NCI-H446 (cell line): ENCODE measurements at places on chromosomes 7 and 10.

GRCh38 chr7:51114501-51114900 lies 202.1 kb downstream of the COBL start:
- DNase-seq: no peak

DNA sequence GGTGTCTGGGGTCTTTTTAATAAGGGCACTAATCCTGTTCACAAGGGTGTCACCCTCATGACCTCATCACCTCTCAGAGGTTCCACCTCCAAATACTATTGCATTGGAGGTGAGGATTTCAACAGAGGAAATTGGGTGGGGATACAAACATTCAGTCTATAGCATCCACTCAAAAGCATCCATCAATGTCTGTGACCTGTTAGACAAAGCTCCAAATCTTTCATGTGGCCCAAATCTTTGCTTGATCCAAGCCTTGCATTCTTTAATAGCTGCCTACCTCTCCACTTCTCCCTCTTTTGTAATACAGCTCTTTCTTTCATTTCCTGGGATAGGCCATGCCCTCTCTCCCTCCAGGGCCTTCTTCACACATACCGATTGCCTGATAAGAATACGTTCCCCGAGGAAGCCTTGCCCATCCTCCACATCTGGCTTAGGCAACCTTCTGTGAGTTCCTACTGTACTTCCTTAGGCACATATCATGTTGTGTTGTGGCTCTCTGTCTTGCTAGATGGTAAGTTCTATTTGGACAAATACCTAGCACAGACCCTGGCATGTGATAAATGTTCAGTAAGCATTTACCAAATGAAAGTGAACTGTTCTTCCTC lies 66.1 kb downstream of the CREM start:
- DNase-seq: no peak

GRCh38 chr7:126608339-126608776 lies 644.4 kb downstream of the GRM8 start:
- peak; percentile 0 for DNase-seq

GRCh38 chr7:142250705-142251104 lies 7.2 kb downstream of the PRSS58 start:
- DNase-seq: no peak

DNA sequence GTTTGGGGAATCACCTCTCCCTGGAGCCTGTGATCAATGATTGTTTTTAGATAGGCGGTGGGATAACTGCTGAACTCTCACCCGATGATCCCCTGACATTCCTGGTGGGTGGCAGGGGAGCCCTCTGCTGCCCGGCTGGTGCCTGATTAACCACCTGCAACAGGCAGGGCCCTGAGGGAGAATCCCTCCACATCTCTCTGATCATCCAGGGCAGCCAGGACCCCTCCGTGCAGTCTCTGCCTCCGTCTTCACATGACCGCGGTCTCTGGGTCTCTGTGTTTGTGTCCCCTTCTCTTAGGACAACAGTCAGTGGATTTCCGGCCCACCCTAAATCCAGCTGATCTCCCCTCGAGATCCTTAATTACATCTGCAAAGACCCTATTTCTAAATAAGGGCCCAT lies 17.4 kb downstream of the CALML5 start:
- no peak for DNase-seq

- no peak for DNase-seq
Measured at GRCh38 chr7:19091550-19092200, 25.8 kb downstream of the TWIST1 start.

DNA sequence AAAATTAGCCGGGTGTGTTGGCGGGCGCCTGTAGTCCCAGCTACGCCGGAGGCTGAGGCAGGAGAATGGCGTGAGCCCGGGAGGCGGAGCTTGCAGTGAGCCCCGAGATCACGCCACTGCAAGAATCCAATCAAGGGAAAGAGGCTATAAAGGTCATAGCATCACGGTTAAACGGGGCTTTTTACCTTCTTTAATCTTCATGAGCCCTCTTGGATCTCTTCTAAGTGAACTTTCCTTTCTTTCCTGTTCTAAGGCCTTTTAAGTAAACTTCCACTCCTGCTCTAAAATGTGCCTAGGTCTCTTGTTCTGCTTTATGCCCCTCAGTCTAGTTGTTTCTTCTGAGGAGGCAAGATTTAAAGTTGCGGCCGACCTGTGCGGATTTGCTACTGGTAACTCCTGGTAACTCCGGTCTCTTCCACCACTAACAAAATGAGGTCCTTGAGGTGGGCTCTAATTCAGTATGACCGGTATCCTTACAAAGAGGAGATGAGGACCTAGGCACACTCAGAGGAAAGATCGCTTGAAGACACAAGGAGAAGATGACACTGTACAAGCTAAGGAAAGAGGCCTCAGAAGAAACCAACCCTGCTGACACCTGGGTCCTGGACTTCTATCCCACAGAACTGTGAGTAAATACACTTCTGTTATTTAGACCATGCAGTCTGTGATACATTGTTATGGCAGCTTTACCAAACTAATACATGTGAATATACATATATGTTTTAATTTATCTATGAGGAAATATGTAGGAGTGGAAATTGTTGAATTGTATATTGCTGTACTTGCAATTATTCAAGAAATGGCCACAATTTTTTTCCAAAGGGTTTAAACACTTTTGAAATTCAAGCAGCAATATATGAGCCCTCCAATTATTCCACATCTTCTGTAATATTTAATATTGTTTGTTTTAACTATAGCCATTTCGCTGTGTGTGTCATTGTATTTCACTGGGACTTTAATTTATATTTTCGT lies 331.5 kb upstream of the CNTNAP2 start:
- peak; percentile 12 for DNase-seq

- no peak for DNase-seq
Measured at GRCh38 chr10:55500931-55501559, 700.0 kb upstream of the PCDH15 start.
